ENCODE measurements at places on chromosomes 5 and 9.

DNA sequence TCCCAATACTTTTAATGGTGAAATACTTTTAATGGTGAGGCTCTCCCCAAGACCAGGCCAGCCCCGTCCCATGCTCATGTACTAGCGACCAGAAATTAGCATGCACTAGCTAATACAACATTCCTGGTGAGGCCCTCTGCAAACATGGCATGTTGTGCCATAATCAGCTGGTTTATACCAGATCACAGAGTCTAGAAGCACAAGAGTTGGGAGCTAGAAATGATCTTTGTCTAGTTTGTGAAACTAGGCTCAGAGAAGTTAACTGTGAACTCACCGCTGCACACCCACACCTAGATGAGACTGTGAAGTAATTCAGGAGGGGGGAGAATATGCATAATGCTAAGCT is 37.4 kb downstream of the MTMR12 start:
- DNase-seq = no peak

GRCh38 chr5:164065266-164065665 is 559.8 kb downstream of the MAT2B start:
- DNase-seq = no peak

DNA sequence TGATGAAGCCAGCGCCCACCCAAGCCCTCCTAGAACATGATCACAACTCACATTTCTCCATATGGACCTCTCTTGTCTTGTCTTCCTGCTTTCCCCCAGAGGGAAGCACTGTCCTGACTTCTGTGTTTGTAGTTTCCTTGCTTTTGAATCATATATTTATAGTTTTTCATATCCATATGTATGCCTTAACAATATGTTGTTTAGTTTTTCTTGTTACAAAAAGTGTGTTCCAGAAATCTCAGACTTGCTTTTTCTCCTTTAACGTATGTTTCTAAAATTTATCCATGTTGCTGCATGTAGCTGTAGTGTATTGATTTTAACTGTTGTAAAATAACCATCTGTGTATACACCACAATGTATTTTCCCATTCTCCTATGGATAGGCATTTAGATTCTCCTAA is 182.0 kb upstream of the SMIM23 start:
- no peak for DNase-seq

GRCh38 chr9:95157481-95158151 is 159.9 kb downstream of the FANCC start:
- no peak for DNase-seq

GRCh38 chr5:148491793-148492184 is 108.0 kb downstream of the FBXO38 start:
- DNase-seq = no peak

DNA sequence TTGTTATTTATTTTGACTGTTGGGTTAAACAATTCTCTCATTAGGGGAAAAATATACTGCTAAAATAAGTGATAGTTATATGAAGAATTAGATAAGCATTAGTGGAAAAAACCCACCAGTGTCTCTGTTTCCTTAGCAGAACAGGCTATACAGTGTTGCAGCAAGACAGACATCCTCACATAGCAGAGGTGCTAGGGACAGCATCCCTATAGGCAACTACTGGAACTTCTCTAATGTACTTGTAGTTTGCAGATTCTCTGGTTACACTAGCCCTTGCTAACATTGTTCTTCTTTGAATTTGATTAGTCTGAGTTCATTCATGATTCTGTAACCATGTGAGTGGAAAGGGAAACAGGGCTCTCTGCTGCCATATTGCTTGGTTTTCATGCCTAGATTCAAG is 661.8 kb upstream of the RGMB start:
- DNase-seq = no peak

DNA sequence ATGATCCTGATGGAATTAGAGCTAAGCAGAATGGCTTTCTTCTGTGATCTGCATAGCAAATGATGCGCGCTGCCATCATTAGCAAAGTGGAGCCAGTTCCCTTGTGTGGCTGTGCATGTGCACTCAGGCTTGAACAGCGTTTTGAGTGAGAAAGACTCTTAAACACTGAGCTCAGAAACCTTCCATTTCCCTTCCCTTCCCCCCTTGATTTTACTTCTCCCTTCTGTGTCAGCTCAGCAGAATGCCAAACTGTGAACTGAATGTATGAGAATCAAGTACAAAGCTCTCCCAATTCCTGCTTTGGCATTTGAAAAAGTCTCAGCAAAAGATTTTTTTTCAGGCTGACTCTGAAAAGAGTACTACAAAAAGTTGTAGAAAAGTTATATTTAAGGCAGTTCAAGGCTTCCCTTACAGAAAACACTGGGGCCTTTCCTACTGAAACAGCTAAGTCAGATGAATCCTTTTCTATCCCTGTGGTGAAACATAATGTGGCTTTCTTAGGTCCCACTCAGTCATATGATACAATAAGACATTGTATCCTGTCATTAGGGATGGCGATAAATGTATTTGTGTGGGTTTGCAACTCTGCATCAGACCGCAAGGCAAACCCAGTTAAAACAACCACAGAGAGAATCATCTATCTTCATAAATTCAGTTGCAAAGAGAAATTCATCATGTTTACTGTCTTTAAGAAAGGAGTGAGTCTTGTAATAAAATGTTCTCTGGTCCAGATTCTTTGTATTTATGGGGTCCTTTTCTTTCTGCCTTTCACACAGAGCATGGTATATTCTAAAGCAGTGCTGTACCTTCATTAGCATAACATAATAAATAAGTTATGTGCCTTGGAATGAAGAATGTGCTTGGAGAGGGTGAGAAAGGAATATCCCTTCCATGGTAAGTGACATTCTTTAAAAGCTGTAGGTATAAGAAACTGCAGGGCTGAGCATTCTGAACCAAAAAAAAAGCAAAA is 222.6 kb downstream of the CAAP1 start:
- peak; percentile 10 for DNase-seq

DNA sequence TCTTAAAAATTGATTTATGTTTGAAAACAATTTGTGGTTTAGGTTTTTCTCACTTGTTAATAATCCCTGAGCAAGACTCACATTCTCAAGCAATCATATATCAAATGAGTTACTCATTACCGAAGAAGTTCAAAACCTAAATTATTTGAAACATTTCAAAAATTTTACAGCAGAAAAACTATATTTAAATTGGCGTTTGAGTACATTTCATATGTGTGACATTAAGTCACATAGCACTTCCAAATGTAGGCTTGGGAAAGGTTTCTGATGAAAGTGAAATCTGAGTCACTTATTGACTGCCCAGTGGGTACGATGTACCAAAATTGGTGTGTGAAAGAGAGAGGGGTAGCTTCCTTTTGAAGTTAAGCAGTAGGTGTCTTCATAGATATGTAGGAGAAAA is 411.4 kb upstream of the SGCD start:
- no peak for DNase-seq

GRCh38 chr5:179166886-179167841 is 107.0 kb downstream of the ZNF354C start:
- peak; percentile 20 for DNase-seq

GRCh38 chr9:100011062-100011681 is 87.6 kb downstream of the ERP44 start:
- peak; percentile 34 for DNase-seq

DNA sequence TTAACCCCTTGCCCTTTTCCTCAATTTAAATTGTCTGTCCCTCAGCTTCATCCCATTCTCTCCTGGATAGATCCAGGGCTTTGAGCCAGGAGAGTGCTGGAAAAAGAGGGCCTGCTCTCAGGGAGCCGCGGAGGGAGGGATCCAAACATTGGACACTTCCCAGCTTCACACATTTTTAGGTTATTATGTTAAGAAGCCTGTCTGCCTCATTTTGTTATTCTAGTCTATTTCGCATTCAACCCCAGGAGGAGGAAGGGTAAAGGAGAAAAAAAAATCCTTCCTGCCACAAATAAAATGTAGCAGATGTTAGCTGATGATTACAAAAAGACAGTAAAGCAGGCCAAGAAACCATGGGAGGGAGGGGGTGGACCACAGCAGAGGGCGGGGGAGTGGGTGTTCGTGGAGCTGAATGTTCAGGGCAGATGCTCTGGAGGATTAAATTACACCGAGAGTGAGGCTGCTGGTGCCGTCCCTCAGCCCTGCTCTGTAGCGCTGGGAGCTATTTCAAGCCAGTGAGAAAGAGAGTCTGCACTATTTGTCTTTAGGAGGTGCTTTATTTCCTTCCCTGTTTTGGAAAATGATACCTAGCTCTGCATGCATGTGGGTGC is 60.6 kb upstream of the ZFR start:
- peak; percentile 23 for DNase-seq

DNA sequence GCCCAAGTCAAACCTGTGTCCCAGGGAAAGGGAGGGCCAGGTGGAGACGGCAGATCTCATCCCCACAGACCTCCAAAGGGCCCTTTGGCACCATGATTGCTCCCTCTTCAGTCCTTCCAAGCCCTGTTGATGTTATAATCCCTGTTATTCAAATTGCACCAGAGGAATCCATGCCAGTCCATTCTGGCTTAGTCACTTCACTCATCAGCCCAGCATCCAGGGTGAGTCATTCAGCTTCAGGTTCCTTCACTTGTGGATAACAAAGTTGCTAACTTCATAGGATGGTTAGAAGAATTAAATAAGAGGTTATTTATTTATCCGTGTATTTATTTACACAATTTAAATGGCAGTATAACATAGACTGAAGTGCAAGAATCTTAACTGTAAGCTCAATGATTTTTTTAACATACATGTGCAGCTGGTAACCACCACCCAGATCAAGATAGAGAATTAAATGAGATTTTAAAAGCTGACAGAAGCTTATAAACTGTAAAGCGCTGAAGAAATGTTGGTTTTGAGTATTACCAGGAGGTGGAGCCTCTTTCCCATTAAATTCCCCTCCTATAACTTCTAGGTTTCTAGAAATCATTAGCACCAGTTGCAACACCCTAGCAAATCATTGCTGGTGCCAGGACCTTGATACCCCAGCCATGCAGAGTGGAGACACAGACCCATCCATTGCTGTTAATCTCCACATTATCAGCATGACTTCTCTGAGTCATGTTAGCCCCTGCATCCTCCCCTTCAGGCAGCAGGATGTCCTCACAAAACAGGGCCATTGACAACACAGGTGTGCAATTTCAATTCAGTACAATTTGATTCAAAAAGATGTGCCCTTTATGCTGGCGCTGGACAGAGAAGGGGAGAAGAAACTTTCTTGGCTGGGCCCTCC is 77.4 kb downstream of the SEC61B start:
- peak; percentile 60 for DNase-seq

DNA sequence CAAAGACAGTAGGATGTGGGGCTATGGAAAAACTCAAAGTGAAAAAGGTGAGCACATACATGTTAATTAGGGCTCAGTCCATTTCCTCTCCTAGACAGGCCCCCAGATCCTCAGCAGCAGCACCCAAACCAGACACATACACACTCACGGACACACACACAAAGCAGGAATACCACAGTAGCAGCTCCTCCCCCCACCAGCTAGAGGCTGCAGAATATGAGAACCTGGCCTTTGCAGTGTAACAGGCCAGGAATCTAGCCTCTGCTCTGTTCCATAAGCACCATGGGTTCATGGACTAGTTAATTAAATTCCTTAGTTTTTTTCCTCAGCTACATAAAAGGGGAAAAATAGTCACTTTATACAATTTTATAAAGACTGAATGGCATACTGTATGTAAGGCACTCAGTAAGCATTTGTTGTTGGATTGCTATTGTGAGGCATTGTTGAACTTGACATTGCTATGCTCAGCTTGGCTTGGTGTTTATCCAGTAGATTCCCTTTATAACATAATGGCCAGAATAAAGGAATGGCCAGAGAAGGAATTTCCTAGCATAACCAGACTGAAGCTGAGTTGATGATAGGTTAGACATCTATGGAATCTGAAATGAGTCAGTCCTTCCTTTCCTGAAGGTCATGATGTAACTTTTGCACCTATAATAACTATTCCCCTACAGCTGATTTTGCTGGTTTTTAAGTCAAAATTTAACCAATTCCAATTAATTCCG is 186.8 kb downstream of the SEMA5A start:
- DNase-seq = peak; percentile 59

- DNase-seq = no peak
These were observed 159.0 kb downstream of the CPLANE1 start for GRCh38 chr5:37090123-37090726.

DNA sequence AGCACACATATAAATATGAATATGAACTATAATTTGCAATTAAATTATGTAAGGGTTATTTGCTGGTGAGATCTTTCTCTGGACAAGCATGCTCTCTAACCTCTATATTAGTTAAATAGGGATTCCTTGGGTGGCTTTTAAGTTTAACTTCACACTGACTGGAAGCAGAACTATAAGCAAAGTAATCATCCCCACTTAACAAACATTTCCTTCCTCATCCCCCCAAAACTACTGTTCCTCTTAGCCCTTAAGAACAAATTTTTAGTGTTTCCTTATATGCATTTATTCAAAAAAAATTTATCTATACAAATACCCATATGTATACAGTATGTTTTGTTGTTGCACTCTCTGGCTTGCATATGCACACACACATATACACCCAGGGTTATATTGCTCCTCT is 512.1 kb upstream of the MEF2C start:
- no peak for DNase-seq

GRCh38 chr9:98900725-98901124 is 43.0 kb upstream of the COL15A1 start:
- DNase-seq = no peak

- DNase-seq = no peak
These were observed 13.6 kb upstream of the CAST start for GRCh38 chr5:96648593-96648992.

DNA sequence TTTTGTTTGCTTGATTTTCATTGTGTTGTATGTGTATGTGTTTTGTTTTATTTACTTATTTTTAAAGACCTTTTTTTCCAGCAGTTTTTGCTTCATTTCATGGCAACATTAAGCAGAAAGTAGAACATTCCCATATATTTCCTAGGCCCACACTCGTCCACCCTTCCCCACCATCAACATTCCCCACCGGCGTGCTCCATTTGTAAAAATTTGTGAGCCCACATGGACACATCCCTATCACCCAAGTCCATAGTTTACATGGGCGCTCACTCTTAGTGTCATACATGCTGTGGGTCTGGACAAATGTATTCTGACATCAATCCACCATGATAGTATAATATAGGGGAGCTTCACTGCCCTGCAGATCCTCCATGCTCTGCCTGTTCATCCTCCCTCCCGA is 133.8 kb downstream of the ADAMTS16 start:
- no peak for DNase-seq

DNA sequence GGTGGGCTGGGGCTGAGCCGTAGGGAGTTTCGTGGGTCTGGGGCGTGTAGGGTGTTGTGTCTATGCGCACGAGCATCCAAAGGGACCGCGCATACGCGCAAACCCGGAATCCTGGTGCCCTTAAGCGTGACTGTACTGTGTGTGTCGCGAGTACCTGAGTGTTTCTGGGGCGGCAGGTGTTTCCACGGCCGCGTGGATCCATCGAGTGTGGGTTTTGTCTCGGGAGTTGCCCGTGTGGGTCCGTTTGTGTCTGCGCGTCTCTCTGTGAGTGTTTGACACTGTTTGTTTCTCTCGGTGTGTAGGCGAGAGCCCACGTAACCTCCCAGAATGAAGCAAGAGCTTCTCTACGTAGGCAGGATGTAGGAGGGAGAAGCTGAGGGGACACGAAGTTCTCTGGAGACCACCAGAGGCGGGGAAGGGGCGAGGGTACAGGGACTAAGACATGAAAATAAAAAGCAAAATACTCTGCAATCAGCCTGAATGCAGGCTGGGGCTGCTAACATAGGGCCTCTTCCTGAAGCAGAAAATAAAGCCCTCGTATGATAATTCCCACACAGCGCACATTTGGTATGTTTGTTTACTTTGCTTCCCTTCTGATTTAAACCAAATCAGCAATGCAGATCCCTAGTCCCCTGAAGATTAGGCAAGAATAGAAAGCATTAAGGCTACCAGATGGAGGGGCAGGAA is 588 bp upstream of the BRINP1 start:
- no peak for DNase-seq

GRCh38 chr9:132235894-132236661 is 74.2 kb downstream of the NTNG2 start:
- DNase-seq = peak; percentile 55

- no peak for DNase-seq
These were observed 134.1 kb downstream of the NUDT12 start for GRCh38 chr5:103428411-103428871.

All from kidney glomerular epithelial cell (primary cell).